ENCODE measurements at places on chromosomes 6 and 20.

DNA sequence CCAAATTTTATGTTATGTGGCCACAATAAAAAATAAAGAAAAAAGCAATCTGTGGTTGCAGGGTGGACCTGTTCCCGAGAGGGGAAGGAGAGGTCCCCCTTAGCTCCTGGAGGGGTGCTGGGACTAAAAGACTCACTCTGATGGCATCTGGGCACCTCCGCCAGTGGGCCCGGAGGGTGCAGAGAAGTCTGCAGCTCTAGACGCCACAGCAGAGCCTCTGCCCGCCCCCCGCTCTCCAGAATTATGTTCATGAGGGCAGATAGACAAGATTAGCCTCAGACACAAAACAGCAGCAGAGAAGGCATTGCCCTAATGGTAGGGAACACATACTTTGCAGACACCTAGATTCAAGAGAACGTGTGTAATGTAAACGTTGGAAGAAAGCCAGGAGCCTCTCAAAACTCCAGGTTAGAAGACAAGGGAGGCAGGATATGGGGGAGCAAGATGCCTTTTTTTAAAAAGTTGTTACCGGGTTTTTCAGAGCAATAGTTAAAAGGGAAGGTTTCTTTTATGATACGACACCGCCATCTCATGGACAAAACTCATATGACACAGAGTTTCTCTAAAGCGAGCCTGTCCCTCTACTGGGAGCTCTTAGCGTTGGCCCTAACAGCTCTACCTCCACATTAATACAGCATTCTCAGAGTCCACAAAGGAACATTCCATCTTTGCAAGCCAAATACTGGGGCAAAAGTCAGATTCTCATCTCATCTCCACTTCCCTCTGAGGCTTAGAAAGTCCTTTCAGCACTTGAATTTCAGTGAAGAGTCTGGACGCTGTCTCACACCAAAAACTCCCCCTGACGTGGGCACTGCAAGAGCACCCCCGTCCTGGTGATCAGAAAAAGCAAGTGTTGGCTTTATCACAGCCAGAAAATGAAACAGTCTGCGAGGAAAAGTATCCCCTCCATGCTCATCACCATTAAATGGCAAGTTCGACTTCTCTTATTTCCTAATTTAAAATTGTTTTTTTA lies 47.2 kb downstream of the FOXF2 start:
- peak; percentile 40 for DNase-seq

DNA sequence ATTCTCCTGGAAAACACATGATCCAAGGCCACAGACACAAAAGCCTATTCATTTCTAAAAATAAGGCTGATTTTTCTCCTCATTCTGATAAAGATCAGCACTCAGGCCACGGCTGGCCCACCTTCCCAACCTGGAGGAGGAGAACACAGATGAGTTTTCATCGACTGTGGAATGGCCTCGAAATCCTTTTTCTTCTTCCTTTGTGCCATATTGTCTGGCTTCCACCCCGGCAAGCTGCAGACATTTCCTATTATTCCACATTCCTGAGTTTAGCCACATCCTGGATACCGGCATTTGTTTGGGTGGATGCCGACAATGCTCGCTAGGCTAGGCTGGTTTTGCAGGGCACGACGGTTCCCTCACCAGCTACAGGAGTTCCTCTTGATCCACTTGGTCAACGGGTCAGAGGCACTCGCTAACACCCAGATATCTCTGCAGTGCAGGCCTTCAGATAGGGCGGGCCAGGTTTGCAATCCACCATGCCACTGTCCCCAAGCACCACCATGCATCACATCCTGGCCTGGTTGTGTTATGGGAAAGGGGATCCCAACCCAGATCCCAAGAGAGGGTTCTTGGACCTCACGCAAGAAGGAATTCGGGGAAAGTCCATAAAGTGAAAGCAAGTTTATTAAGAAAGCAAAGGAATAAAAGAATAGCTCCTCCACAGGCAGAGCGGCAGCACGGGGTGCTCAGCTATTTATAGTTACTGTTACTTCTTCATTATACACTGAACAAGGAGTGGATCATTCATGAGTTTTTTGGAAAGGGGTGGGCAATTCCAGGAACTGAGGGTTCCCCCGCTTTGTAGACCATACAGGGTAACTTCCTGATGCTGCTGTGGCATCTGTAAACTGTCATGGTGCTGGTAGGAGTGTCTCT lies 4.2 kb upstream of the CTSZ start:
- DNase-seq, result peak; percentile 87

DNA sequence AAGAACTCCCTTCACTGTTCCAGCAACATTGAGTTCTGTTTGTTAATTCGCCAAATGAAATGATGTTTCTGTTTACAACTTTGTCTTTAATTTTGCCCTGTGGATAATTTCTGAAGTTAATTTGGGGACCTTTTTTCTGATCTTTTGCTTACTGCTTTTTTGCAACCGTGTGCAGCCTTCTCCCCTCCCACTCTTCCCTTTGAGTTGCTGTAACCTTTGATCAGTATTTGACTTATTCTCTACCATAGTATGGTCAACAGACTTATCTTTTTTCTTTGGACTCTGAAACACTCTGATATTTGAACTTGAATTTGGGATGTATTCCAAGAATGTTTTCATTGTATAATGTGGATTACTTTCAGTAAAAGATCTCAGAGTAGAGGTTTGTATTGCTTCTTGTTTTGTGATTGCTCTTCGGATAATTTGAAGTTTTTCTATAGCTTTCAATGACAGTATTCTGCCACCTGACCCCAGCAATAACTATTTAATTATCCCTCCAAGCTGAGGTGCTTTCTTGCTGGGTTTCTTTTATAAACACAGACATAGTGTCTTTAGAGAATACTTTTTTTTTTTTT lies 46.2 kb downstream of the LRRN4 start:
- no peak for DNase-seq

DNA sequence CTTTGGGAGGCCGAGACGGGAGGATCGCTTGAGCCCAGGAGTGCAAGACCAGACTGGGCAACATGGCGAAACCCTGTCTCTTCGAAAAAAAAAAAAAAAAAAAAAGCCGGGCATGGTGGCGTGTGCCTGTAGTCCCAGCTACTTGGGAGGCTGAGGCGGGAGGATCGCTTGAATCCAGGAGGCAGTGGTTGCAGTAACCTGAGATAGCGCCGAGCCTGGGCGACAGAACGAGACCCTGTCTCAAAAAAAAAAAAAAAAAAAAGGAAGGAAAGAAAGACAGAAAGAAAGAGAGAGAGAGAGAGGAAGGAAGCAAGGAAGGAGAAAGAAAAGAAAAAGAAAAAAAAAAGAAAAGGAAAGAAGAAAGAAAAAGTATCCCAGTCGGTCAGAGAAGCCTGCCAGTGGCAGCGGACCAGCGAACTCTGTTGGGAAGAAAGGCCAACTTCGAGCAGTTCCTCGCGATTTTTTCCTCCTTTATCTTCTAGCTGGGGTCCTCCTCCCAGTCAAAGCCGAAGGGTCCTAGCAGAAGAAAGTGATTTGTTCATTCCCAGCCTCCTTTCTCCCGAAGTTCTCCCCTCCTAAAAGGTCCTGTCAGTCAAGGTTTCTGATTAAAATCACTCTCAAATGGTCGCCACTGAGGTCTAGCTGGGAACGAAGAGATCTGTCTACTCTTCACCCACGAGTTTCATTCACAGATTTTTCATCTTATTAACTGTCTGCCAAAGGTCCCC lies 2.4 kb upstream of the SYCP2L start:
- DNase-seq, result no peak

- DNase-seq, result no peak
Observed at GRCh38 chr6:41098366-41098765, 25.6 kb downstream of the NFYA start.

DNA sequence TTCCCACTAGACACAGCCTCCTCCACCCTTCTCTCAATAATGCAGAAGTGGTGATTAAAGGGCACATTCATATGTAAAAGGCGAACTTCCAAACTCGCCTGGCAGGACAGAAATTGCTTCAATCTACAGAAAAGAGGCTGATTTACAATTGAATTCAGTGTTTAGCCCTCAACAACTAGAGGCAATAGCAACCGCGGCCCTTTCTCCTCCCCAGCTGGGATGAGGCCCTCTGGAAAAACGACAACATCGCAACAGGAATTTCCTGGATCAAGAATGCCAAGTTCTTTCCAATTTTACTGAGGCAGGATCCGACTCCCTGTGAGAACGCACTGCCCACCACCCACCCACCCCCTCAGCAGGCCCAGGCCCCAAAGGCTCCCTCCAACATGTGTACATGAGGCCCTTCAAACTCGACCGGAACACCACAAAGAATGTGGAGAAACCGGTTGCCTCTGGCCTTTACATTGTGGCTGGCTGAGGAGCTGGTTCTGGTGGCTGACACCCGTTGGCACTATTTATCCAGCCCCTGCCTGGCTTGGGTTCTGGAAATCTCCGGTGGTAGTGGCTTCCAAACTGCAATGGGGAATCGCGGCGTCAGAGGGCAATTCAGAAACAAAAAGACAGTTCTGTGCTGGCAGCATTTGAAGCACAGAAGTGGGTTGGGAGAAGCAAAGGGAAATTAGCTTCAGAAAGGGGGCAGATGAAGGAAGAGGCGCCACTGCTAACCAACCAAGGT lies 36.8 kb downstream of the ZMYND8 start:
- DNase-seq, result peak; percentile 74

- DNase-seq, result no peak
Observed at GRCh38 chr20:19929481-19930145, 87.5 kb upstream of the NAA20 start.

GRCh38 chr6:1176567-1176966 lies 135.3 kb upstream of the FOXQ1 start:
- DNase-seq, result no peak

DNA sequence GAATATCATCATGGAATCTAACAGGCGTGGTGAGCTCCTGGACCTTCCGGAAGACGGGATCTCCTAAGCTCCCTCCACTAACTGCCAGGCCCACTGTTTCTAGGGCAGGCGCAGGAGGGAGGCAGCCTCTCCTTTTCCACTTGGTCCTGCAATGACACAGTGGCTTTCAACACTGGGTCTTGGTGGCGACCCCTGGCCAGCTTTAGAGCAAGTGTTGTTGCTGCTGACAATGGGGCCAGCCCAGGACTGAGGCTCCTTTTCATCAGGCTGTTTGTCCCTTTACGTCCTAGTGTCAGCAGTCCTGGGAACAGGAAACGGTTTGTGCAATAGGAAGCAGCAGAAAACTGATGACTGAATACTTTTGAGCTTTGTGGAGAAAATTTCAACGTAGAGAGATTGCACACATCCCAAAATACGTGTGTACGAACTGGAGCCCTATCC lies 9.7 kb upstream of the QKI start:
- DNase-seq, result no peak

DNA sequence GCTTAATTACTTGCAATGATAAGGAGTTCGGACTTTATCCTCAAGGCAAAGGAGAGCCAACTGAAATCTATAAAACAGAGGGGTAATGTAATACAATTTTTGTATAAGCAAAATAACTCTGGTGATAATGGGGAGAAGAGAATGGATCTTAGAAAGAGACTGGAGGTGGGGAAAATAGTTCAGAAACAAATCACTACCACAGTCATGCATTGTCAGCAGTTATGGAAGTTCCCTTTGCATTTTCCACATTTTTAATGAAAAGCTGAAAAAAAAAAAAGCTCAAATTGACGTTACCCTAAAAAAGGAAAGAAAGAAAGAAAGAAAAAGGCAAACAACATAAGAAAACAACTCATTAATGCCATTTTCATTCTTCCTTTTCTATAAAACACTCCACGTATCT lies 337.6 kb upstream of the HSF2 start:
- no peak for DNase-seq

GRCh38 chr6:103124471-103124870 lies 1731.0 kb downstream of the GRIK2 start:
- no peak for DNase-seq

DNA sequence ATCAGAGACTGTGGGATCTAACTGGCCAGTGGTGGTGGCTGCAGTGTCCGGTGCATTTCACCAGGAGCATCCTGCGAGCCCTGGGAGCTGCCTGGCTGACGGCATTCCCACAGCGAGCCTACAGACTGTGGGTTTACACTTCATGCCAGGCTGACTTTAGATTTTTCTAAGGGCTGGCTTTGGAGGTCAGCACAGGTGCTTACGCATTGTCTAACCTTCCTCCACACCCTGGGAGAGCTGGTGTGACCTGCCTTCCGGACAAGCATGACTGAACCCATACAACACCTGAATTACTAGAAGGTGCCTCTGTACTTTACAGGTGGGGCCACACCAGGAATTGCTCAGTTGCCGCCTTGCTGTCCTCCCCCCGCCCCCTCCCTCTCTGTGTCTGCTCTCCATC lies 96.2 kb downstream of the RREB1 start:
- no peak for DNase-seq

- no peak for DNase-seq
Observed at GRCh38 chr6:85672623-85673022, 29.9 kb upstream of the SYNCRIP start.

GRCh38 chr20:62055106-62055861 lies 10.4 kb downstream of the TAF4 start:
- DNase-seq, result no peak

- no peak for DNase-seq
Observed at GRCh38 chr6:108902382-108902792, 54.2 kb downstream of the ARMC2 start.

All from amniotic epithelial cell (primary cell).